ENCODE measurements at places on chromosomes 7 and 10.

GRCh38 chr7:21771906-21772610, 173.6 kb downstream of the CDCA7L start:
- DNase-seq, result no peak

DNA sequence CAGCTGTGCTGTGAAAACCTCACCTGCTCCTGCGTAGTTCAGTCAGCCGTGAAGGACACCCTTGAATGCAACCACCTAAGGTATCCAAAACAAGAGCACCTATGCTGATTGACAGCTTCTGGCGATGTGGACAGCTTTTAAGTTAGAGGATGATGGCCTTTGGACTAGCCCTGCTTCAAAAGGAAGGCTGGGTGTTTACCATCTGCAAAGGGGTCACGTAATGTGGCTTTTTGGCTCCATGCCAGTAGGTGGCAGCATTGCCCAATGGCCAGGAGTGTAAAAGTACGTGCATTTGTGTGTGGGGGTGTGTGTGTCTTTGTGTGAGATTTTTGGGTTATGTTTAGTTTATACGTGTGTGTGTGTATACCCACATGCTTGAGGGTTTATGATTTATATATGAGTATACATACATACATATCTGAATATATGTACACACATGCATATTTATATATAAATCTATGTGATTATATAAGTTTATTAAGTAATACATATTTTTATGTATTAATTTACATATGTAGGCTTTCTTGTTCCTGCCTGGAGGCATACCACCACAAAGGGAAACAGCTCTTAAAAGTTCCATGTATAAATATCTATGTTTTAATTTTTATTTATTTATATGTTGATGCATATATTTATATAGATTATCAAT, 236.3 kb upstream of the ANKRD30A start:
- peak; percentile 41 for DNase-seq

- no peak for DNase-seq
Observed at GRCh38 chr7:142307246-142307900, 49.5 kb upstream of the PRSS58 start.

- DNase-seq, result no peak
Observed at GRCh38 chr7:36653008-36653662, 71.2 kb downstream of the AOAH start.

DNA sequence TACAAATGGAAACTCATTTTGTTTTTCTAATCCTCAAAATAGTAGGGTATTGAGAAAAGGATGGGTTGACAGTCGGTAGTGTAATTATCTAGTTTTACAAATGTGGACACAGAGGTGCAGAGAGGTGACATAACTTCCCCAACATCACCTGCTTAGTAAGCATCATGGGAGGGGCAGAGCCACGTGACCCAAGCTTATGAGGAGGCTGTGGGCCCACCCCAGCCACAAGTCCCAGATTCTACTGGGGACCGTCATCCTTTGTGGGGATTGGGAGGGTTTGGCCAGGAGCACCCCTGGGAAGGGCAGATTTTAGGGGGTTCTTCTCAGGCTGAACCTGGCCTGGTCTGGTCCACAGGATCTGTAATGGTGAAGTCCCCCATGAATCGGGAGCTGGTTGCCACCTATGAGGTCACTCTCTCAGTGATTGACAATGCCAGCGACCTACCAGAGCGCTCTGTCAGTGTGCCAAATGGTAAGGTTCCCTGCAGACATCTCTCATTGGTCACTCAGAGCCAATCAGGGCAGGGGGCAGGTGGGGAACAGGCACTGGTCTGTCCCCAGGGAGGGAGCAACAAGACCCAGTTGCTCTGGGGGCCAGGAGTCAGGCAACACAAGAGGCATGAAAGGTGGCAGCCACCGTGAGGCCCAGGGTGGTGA, 23.6 kb upstream of the VSIR start:
- no peak for DNase-seq
